ENCODE measurements at places on chromosomes 6 and 20.

DNA sequence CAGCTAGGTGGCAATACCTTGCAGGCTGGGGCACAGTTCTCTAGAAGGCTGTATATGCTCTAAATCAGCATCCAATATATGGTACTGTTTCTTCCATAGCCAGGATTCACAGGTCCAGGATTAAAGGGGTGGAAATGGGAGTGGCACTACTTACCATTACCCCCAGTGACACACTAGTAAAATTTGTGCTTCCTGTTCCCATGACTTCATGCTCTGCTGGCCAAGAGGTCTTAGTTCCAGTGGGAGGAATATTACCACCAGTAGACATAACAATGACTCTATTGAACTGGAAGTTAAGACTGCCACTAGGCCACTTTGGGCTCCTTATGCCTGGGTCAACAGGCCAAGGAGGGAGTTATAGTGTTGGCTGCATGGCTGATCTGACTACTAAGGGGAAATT lies 174.3 kb upstream of the TNFAIP3 start:
- DNase-seq, result peak; percentile 10

DNA sequence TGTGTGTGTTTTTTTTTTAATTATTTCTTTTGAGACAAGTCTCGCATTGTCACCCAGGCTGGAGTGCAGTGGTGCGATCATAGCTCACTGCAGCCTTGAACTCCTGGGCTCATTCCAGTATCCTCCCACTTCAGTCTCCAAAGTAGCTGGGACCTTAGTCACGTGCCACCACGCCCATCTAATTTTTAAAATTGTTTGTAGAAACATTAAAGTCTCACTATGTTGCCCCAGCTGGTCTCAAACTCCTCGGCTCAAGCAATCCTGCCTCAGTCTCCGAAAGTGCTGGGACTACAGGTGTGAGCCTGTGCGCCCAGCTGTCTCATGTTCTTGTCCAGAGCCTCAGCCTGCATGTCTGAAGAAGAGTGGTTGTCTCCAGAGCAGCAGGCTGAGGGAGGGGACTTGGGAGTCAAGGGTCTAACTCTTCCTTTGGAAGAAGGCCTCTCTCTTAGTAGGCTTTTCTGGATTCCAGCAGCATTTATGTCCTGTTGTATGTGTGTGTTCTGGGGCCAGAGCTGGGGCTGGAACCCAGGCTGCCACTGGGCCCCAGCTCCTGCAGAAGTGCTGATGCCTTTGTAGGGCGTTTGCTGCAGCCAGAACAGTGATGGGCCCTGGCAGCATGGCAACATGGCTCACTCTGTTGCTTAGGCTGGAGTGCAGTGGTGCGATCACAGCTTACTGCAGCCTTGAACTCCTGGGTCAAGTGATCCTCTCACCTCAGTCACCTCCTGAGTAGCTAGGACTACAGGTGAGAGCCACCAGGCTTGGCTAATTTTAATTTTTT lies 5.4 kb downstream of the DNMT3B start:
- DNase-seq, result no peak

DNA sequence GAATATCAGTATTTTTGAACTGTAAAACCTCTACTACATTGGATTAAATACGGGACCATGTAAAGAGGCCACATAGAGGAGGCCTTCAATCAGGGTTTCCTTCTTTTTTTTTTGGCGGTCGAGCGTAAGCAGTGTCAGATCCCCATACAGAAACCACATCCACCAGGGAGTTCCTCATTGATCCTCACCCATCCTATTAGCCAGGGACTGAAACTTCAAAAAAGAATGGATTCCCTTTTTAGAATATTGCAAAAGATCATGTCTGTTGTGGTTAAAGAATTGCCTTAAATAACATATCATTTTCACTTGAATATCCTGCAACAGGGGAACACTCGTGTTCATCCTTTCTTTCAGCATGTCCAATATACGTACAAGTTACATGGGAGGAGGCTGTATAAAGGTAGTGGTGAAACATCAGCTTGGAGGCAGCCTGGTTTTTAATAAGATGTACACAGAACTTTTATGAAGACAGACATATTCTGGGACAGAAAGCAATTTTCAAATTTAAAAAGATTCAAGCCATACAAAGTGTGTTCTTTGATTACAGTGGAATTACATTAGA lies 96.1 kb downstream of the PPP1R14C start:
- no peak for DNase-seq

DNA sequence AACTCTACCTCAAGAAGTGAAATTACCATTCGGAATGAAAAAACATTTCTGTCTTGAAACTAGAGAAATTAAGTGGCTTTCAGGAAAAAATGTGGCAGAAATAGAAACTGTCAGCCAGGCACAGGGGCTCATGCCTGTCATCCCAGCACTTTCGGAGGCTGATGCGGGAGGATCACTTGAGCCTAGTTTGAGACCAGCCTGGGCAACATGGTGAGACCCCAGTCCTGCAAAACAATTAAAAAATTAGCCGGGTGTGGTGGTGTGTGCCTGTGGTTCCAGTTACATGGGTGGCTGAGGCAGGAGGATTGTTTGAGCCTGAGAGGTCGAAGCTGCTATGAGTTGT lies 7.1 kb upstream of the TMEM181 start:
- no peak for DNase-seq

GRCh38 chr6:70651326-70651905 lies 16.3 kb upstream of the SMAP1 start:
- no peak for DNase-seq

DNA sequence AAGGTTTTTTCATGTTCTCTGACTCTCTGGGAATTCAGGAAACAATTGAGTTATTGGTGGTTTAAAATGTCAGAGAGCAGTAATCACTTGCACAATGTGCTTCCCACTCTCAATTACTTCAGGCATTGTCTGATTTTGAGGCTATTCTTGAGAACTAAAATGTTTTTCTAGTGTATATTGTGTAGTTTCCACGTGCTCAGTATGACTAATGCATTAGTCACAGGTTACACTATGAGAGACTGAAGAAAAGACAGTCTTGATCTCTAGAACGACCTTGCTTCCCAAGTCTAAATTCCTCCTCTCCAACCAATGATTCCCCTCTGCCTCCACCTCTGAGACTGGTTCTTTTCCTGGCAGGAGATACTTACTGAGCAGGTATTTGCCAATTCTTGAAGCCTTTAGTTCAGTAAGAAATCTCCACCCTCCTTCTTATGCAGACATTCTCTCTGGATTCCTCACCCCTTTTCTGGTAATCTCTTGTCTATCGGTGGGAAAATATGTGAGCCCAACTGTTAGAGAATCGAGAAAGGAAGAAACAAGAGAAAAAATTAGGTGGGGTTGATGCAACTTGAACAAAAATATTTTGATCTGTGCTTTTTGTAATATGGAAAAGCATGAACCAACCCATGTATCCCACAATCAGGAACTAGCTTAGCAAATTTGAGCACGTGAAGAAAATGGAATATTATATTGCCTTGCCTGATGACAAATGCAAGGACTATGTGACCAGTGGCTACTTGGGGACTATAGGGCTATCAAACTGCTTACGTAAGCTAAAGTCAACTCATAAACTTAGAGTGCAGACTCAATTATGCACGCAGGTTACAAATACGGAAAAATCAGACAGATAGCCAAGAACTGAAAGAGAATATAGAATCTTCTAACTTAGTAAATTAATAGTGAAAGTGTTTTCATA lies 61.1 kb upstream of the SLC22A16 start:
- peak; percentile 96 for DNase-seq

- DNase-seq, result no peak
Observed at GRCh38 chr20:10520528-10520927, 85.4 kb downstream of the SLX4IP start.

DNA sequence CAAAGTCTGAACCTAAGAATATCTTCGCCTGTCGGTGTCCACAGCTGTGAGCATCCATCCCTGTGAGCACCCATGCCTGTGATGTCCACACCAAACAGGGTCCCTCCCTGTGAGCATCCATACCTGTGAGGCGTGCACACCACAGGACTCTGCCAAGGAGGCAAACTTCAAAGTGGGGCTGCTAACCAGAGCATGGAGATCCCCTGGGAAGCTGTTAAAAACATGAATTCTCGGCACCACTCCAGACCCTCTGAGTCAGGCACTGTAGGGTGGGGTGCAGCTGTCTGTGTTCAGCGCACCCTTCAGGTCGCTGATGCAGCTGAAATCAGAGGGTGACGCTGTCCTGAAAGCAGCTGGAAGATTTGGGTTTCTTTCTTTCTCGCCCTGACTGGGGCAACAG lies 85.4 kb upstream of the NXT1 start:
- peak; percentile 58 for DNase-seq

DNA sequence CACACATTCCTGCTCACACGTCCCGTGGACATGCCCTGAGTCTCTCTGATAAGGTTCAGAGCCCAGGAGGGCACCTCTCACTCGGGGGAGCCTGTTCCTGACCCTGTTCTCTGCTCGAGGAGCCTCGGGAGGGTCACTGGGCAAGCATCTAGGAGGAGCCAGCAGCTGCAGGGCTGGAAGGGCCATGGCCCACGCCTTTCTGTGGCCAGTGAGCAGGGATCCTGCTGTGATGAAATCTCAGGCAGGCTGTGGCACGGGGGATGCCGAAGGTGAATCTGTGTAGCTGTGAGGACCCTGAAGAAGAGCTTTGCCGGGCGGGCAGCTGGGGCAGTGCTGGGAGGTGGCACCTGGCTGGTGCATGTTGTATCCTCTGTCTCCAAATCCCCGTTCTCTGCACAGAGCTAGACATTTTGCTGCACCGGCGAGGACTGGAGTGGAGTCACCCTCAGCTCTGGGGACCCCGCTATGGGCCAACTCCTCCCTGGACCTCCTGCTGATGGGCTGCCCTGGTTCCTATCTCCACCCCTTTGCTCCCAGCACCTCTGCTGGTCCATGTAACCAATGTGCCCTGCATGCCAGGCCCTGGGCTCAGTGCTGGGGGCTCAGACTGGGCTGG lies 7.1 kb upstream of the NPBWR2 start:
- DNase-seq, result no peak

GRCh38 chr6:49401063-49401462 lies 62.0 kb downstream of the MMUT start:
- no peak for DNase-seq

- DNase-seq, result no peak
Observed at GRCh38 chr20:2851086-2851485, 10.5 kb downstream of the VPS16 start.

DNA sequence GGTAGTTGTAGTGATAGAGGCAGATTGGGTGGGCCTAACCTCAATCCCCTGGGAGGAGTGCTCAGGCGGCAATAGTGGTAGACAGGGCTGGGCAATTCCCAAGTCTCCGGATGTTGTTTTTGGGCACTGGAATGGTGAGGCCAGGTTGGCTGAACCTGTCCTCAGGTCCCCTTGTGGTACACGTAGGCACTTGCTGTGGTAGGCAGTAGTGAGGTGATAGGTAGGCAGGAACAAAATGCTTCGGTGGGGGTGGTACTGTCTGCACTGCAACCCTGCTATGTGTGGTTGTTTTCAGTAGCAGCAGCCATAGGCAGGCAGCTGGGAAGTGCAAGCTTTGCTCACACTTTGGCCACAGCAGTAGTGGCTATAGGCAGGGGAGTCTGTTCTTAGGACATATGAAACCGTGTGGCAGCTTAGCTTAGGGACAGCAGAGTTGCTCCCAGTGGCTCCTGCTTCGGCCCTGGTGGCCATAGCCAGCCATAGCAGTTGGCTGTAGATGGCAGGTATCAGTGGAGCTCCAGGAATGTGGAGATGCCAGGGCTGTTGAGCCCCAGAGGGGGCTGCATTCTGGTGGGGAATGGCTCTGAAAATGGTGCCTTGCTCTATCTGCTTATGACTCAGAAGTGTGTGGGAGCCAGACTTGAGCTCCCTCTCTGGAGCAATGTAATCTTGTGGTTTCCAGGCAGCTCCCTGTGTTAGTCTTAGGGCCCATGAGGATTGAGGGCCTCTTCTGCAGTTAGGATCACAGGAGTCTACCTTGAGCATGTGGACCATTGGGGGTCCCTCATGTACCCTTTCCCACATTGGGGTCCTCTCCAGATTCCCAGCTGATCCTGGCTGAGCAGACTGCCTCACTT lies 241.8 kb upstream of the BMP2 start:
- peak; percentile 24 for DNase-seq

DNA sequence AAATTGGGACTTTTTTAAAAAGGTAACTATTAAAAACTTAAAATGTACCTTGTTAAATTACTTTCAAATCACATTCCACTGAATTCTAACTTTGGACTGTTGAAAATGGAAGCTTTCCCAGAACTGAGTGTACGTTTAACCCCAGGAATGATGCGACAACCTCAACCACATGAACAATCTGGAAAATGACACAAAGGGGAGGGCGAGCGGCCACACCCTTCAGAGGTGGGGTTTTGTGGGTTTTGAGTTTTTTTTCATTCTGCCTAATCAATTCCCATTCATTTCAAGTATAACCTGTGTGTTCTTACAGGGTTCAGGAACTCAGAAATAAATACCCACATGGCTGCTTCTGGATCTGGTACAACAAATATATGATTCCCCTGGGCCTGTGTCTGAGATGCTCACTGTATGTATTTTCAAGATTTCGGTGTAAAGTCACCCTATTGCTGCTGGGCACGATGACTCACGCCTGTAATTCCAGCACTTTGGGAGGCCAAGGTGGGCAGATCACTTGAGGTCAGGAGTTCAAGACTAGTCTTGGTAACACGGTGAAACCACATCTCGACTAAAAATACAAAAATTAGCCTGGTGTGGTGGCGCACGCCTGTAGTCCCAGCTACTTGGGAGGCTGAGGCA lies 21.6 kb downstream of the CNKSR3 start:
- peak; percentile 85 for DNase-seq

DNA sequence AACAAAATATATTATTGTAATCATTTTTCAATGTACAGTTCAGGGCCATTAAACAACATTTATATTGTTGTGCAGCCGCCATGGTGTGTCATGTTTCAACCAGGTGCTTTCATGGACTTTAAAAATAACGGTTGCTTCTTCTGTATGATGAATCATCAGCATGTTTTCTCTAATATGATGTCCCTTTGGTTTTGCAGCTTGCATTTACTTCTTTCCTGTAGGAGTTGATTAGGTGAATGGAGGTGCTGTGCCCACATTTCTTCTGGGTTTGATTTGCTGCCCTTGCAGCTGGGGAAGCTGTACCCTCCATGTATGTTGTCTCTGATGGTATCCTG lies 54.9 kb upstream of the TULP4 start:
- no peak for DNase-seq

GRCh38 chr6:138568997-138569396 lies 69.7 kb upstream of the NHSL1 start:
- DNase-seq, result no peak

- peak; percentile 78 for DNase-seq
Observed at GRCh38 chr20:3679749-3680700, 1.8 kb downstream of the ADAM33 start.

DNA sequence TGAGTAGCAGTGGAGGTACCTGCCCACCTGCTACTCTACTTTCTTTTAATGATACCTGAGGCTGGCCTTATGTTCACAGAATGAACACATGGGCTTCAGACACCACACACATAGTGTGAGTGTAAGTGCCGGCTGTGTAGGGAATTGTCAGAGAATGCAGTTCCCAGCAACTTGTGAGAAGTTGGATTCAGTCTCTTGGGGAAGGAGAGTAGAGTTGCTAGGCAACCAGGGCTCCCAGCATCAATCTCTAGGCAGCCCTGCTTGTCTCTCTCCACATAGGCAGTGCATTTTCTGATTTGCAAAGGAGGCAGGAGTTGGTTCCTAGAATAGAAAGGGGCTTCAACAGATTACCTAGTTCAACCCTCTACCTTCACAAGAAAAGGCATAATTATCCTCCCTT lies 74.1 kb downstream of the BFSP1 start:
- no peak for DNase-seq
